ENCODE measurements at places on chromosomes 11 and 22. TPM values are rescaled to one million over a fixed set of nuclear protein-coding genes. Genes with fewer than 3 reads are reported as not detected.

PRSS23 gene
- total RNA-seq = 10.3 TPM

NOX4 gene
- total RNA-seq = 9.4 TPM

SCARF2 gene
- 1.6 TPM for total RNA-seq

CDPF1 gene
- total RNA-seq = 14.1 TPM

SAA1 gene
- total RNA-seq = not detected

OR10A2 gene
- total RNA-seq = not detected

CYTH4 gene
- 1.3 TPM for total RNA-seq

Data from parietal lobe (tissue), 2 donors.